ENCODE measurements at places on chromosomes 1 and 21.

- DNase-seq: no peak
Observed at GRCh38 chr1:185208626-185209180, 51.7 kb downstream of the SWT1 start.

- no peak for DNase-seq
Observed at GRCh38 chr21:46158666-46159300, 3.4 kb upstream of the FTCD start.

DNA sequence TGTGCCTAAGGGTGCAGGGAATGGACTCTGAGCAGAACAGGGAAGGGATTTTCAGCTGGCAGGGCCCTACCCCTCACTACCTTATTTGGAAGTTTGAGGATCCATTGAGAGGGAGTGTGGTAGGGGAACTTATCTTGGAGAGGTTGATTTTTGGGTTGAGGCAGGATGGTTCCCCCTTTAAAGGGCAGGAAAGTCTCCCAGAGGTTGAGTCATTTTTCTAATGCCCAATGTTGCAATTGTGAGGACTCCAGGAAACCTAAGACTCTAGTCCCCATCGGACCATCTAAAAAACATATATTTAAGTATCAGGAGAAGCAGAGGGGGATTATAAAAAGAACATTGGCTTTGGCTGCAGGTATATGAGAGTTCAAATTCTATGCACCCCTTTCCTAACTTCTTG lies 47.3 kb downstream of the SAMD13 start:
- DNase-seq: no peak

DNA sequence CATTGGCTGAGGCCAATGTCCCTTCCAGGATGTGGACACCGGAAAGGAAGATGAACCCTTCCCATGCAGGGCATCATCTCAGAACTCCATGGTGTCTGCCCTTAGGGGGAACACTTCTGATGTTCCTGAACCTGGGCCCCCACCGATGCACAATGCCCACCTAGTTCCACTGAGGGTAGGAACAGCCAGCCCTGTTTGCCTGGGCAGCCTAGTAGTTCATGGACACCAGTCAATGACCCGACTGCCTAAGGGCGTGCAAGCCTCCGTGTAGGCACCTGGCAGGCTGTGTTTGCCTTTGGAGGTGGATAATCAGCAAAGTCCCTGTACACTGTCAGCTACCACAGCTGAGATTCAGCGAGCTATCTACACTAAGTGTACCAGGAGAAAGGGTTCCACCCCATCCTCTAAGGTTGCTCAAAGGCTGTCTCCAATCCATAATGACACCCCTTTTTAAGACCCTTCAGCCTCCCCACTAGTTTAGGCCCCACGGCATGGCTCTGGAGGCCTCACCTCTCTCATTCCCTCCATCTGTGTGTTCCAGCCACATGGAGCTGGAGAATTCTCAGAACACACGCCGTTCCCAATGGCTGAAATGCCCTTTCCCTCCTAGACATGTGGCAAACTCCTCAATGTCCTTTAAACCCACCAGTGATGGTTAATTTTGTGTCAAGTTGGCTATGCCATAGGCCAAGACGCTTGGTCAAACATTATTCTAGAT lies 124.8 kb upstream of the EDN2 start:
- DNase-seq: no peak

DNA sequence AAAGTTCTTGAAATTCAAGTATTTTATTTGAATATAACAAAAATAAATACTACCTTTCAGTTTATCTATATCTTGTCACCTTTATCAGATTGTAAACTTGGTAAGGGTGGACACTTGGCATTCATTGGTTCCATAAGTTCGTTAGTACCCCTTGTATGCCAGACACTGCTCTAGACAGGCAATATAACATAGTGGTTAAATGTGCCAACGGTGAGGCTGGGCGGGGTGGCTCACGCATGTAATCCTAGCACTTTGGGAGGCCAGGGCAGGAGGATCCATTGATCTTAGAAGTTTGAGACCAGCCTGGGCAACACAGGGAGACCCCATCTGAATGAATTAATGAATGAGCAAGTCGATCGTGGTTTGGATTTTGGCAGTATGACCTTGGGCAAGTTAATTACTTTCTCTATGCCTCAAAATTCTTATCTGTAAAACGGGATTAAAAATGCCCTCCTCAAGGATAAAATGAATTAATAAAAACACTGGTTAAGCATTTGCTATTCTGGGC lies 26.3 kb upstream of the SH3D21 start:
- no peak for DNase-seq

DNA sequence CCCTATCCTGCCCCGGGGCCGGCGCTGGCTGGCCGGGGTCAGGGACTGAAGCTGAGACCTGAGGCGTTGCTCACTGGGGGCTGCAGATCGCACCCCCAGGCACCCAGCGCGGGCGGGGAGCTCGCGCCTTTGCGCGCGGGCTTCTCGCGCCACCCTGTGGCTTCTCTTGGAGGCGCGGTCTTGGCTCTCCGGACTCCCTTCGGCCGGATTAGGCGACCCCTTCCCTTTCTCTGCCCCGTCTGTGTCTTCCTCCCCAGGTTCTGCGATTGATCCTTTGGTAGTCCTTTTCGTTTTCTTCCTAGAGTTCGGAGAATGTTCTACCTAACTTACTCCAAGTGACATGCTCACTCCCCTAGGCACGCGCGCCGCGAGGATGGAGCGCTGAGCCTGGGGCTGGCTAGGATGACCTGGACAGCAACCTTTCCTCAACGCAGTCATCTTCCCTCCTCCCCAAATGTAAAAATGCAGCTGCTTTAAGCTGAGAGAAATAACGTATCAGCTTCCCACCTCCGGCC lies 495 bp upstream of the NTRK1 start:
- DNase-seq: peak; percentile 35

DNA sequence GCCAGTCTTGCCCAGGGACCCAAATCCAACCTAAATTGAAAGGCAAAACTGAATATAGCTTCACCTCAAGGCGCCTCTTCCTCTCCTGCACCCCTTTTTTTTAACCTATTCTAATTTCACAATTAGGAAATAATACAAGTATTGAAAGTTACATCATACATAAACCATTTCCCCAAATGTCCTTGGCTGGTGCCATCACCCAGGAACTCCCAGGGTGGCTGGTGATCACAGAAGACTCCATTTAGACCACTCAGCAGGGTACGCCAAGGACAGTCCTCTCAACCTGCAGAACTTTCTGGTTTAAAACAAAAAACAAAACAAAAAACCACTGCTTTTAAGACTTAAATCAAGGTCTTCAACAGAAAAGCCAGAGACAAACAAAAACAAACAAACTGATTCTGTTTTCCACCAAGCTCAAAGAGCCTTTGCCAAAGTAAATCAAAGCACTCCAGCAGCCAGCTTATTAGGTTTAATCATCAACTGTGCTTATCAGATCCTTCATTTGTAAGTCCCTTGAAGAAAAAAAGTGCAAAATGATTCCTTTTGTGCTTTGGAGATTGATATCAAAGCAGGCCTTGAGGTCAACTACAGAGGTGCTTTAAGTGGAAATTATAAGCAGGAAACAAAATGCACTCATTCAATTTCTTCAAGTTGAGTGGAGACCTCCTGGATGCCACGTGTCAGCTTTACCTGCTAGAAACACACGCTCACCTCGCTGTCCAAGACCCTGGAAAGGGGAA lies 113.0 kb downstream of the ETS2 start:
- DNase-seq: no peak
